ENCODE measurements at places on chromosomes 2 and 18.

- DNase-seq = peak; percentile 16
Measured at GRCh38 chr2:233152541-233152940, 92.4 kb downstream of the INPP5D start.

- no peak for DNase-seq
Measured at GRCh38 chr2:22946553-22946952, 438.4 kb upstream of the KLHL29 start.

GRCh38 chr18:63273222-63273927 lies 46.2 kb downstream of the BCL2 start:
- DNase-seq = no peak

DNA sequence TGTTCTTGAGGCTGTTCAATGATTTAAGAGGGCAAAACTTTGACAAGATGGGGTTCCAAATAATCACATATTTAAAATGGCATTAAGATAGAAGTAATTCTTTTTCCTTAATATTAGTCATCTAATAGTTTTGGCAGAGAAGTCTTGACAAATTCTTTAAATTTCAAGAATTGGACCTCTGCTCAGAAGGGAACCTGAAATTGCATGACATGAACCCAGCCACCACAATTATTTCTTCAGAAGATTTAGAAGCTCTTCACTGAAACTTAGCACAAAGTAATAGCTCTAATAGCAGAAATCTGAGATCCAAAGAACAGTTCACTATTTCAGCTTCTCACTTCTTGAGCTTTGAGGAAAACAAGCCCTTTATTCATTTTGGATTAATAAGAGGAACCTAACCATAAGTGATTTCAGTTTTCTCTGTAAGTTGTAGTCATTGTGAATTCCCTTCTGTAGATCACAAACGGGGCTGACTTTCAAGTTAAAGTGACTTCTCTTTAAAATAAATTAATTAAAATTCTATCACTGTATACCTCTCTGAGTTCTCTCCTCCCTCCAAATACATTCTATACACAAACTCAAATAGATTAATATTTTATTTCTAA lies 100.6 kb upstream of the ITGA4 start:
- peak; percentile 73 for DNase-seq

GRCh38 chr2:127508023-127508630 lies 18.2 kb downstream of the IWS1 start:
- DNase-seq = peak; percentile 43

DNA sequence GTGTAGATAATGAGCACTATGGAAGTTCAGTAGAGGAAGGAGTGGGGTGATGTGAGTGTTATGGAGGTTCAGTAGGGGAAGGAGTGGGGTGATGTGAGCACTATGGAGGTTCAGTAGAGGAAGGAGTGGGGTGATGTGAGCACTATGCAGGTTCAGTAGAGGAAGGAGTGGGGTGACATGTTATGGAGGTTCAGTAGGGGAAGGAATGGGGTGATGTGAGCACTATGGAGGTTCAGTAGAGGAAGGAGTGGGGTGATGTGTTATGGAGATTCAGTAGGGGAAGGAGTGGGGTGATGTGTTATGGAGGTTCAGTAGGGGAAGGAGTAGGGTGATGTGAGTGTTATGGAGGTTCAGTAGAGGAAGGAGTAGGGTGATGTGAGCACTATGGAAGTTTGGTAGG lies 116.3 kb upstream of the SMAD7 start:
- DNase-seq = no peak

- no peak for DNase-seq
Measured at GRCh38 chr2:103402944-103403343, 641.1 kb downstream of the TMEM182 start.

DNA sequence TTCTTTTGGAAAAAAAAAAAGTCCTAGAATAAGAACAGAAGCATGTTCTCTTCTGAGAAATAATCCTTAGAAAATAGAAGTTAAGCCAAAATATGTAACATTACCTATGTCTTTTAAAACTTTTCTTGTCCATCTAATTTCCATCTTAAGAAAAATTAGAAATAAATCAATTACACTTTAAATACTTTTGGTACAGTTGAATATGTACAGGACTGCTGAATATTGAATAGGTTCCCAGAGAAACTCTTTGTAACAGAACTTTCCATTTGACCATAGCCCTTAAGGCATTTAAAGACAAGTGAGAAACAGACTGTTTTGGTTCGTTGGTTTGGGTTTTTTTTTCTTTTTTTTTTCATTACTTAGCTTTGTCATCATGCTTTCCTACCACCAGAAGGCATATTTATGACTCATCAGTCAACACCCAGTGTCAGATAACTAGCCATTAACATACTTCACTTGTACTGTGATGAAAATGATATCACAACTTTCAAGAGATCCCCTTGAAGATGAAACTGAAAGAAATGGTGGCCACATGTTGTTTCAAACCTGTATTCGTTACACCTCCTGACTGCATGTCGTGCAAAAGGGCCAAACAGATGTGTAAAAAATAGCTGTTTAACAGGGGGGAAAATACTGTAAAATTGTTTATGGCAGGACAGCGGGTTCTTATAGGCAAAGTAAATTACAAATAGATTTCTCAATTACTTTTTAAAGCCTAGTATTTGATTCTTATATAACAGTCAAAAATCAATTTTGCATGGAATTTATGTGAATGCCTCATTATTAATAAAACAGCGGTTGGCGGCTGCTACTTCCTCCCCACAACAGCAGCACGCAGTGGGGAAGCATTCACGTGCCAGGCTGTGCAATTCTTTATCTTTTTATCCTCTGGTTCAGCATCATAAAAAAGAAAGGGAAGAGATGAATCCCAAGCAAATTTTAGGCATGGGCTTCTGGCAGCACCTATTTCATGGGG lies 280.7 kb upstream of the HNRNPA3 start:
- peak; percentile 54 for DNase-seq

DNA sequence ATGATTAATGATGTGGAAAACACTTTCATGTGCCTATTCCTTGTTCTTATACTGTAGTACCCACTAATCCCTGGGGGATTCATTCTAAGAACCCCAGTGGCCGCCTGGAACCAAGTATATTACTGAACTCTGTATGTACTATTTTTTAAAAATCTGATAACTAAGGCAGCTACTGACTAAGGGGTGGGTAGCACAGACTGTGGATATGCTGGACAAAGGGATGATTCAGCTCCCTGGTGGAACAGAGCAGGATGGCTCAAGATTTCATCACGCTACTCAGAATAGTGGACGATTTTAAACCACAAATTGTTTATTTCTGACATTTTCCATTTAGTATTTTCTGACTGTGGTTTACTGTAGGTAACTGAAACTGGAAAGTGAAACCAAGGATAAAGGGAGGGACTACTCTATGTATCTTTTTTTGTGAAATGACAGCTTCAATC lies 41.8 kb upstream of the CDC42EP3 start:
- DNase-seq = peak; percentile 96

GRCh38 chr18:58453913-58454317 lies 175.0 kb downstream of the ALPK2 start:
- DNase-seq = no peak

DNA sequence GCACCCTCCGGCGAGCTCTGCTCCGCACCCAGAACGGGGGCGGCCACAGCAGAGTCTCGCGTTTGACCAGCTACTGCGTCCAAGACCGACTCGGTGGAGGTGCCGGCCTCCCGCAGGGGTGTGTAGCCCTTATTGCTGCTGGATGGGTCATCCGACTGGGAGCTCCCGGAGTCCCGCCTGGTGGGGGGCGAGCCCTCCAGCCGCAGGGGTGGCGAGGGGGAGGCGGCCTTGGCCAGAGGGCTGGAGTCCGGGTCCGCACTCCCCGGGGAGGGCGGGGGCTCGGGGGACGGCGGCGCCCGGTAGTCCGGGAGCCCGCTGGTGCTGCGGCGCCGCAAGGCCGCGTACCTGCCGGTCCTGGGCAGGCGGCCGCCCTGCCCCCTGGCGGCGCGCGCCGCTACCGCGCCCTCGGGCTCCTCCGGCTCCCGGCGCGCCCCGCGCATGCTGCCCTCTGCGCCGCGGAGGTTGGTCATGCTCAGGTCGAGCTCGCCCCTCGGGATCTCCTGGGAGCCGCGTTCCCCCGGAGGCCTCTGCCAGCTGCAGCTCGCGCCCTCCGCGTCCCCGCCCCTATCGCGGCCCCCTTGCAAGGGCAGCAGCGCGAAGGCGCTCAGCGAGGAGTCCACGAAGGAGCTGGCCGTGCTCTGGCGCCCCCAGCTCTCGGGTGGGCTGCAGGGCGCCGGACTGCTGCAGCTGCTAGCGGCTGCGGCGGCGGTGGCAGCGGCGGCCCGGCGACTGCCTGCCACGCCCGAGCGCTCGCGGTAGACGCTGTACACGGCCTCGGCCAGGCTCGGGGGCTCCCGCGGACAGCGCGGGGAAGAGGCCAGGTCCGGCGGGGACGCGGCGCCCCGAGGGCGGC lies 4.8 kb downstream of the TMEM200C start:
- no peak for DNase-seq

- no peak for DNase-seq
Measured at GRCh38 chr18:9428301-9428706, 47.0 kb upstream of the RALBP1 start.

GRCh38 chr2:131394147-131394931 lies 30.4 kb upstream of the RAB6D start:
- peak; percentile 21 for DNase-seq

Data from choroid plexus epithelial cell (primary cell).